Brain pericyte (primary cell): ENCODE measurements at places on chromosomes 5 and 9.

GRCh38 chr5:10017786-10018185 lies 231.9 kb downstream of the ATPSCKMT start:
- no peak for DNase-seq

DNA sequence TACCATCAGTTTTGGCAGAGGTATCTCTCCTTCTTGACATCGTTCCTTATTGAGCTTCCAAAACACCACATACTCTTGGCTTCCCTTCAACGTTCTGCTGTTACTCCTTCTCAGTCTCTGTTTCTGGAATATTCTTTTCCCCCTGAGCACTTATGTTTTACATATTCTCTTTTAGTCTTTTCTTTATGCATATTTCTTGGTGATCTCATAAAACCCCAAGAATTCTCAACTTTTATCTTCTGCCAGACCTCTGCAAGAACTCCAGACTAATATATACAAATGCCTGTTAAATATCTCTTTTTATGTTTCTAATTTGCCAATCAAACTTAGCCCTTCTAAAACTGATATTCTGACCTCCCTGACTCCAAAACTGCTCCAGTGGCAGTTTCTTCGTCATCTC lies 453.4 kb upstream of the CTNND2 start:
- DNase-seq: no peak

GRCh38 chr5:53856506-53856905 lies 296.1 kb downstream of the NDUFS4 start:
- DNase-seq: no peak

GRCh38 chr5:177446200-177447065 lies at the start of gene PRR7:
TSS of gene PRR7 (plus strand) at chr5:177446814. CDS start at chr5:177455068, 8,254 bp downstream.
- no peak for DNase-seq

DNA sequence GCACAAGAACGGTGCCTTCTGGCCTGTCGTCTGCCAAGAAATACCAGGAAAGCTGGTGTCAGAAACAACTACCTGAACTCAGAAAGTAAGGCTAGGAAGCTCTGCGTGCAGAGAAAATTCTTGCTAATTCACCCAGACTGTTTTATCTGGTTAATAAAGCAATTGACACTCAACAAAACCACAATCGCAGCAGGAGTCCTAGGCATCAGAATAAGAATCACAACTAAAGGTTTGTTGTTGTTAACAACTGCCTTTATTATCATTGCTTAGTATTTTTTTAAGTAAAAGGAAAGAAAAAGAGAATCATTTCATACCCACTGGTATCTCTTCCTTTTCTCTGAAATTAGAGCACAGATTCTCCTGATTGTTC lies 3.9 kb upstream of the ISL1 start:
- no peak for DNase-seq

DNA sequence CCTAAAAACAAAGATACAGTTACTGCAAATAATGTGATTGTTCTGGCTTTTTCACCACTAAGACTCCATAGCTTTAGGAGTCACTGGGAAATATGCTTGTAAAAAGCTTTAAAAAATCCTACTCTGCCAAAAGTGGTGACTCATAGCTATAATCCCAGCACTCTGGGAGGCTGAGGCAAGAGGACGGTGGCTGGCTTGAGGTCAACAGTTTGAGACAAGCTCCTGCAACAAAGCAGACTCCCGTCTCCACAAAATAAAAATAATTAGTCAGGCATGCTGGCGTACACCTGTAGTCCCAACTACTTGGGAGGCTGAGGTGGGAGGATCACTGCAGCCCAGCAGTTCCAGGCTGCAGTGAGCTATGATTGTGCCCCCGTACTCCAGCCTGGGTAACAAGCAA lies 406.4 kb downstream of the HTR1A start:
- DNase-seq: no peak

GRCh38 chr5:53091289-53091688 lies 18.3 kb downstream of the MOCS2 start:
- no peak for DNase-seq

- DNase-seq: no peak
These were observed 13.7 kb downstream of the STK32A start for GRCh38 chr5:147248561-147248960.

- no peak for DNase-seq
These were observed 68.9 kb upstream of the PITX1 start for GRCh38 chr5:135102716-135103574.

GRCh38 chr9:34578241-34579103 lies 11.1 kb downstream of the CNTFR start:
- no peak for DNase-seq

DNA sequence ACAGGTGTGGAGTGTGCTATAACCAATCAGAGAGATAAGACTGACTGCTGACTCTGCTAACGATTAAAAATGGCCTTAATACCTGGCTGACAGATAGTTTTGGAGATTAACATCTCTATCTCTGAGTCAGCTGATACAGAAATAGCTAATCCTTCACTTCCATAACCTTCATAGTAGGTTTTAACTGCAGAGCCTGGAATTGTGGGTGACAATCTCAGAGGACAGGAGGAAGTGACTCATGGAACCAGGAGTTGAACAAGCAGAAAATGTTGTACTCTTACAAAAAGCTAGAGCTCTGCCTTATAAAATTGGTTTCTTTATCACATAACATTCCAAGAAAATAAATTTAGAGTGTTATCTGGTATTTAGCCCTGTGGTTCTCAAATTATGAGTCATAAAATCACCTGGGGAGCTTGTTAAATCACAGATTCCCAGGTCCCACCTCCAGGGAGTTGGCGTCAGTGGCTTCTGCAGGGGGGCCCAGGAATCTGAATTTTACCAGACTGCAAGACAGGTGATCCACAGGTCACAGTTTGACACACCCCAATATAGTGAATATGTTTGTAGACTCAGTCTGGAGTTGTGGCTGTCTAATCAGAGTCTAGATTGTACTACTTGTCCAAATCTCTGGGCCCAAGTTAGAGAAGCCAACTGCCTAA lies 44.4 kb upstream of the AFAP1L1 start:
- no peak for DNase-seq

DNA sequence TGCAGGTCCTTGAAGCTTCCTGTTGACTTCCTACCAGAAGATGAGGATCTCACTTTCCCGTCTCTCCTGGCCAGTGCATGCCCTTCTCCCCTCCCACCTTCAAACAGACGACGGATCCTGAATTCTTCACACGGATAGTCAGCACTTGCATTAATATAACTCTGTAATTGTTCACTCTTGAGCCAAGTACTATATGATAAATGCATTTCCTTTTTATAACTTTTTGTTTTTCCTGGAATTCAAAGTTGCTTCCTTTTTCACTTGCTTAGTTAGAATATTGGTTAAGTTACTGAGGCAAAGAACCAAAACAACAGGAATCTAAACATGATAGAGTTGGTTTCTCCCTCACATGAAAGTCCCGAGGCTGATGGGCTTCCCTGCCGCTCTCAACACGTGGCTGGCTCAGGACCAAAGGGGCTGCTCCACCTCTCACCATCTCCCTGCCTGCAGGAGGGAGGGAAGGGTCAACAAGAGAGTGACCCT lies 20.2 kb upstream of the EGFL7 start:
- no peak for DNase-seq

DNA sequence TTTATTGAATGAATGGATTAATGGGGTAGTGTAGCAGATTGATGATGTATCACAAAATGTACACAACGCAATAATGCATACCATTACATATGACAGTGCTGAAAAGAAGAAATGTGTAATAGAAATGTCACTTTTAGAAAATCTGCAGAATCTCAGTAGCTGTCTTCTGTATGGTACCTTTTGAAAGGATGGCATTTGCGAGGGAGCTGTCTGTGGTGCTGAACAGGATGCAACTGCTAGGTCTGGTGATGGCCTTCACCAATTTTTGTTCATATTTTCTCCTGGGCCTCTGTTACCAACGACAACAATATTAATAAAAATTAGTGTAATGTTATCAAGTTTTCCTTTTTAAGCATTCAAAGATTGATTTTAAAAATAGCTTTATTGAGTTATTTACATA lies 36.2 kb upstream of the OTULIN start:
- no peak for DNase-seq

GRCh38 chr5:88235828-88236227 lies 32.8 kb downstream of the TMEM161B start:
- no peak for DNase-seq
